Epithelial cell of proximal tubule (primary cell): ENCODE measurements at places on chromosomes 13 and 19. TPM values are rescaled to one million over a fixed set of nuclear protein-coding genes. Genes with fewer than 3 reads are reported as not detected.

FFAR3 gene
- not detected in 2 replicates for total RNA-seq

PRR22 gene
- 1.5 TPM in 1 of 2 replicates, not detected in the other for total RNA-seq

CGB5 gene
- not detected in 2 replicates for total RNA-seq

CPB2 gene
- total RNA-seq, result not detected in 2 replicates

MEIOSIN gene
- total RNA-seq, result not detected in 2 replicates

NCR1 gene
- not detected in 2 replicates for total RNA-seq

SYNGR4 gene
- not detected in 2 replicates for total RNA-seq

ATP8B3 gene
- total RNA-seq, result 1.7 and 4.6 TPM in 2 replicates

IQCN gene
- total RNA-seq, result 0.07 and 1.3 TPM in 2 replicates

FUT2 gene
- total RNA-seq, result 0.52 and 0.58 TPM in 2 replicates

CDX2 gene
- total RNA-seq, result not detected in 2 replicates
